ENCODE measurements at places on chromosomes 12 and 14. TPM values are rescaled to one million over a fixed set of nuclear protein-coding genes. Genes with fewer than 3 reads are reported as not detected.
A peak's percentile ranks its signal among the peaks of the same experiment; 100 is the strongest.

DLGAP5 gene
- 24.5 TPM for total RNA-seq

OR6C2 gene
- not detected for total RNA-seq

SLCO1B3 gene
- total RNA-seq = not detected

HAL gene
- total RNA-seq = 1.6 TPM

LRTM2 gene
- not detected for total RNA-seq

SERPINA12 gene
- not detected for total RNA-seq

ARHGEF40 gene
- 96.2 TPM for total RNA-seq

DNA sequence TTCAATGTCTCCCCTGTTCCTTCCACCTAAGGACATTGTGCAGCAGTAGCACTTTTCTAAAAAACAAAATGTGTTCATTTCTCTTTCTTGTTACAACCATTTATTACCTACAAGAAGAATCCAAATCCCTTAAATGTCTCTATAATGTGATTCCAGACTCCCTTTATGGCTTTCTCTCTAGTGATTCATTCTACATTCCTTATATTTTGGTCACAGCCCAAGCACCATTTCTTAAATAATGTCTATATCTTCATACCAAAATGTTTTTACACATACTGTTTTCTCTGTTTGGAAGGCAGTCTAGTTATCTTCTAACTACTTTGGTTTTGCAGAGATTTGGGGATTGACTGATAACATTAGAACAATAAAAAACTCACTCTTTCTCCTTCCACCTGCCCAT lies 1037.3 kb upstream of the FLRT2 start:
- no peak for DNase-seq
- H3K27me3 ChIP-seq = no peaks in the 10 kb centered on the region
- H3K36me3 ChIP-seq = no peaks in the 10 kb centered on the region
- no peak overlapping the region for H3K27ac ChIP-seq

DNA sequence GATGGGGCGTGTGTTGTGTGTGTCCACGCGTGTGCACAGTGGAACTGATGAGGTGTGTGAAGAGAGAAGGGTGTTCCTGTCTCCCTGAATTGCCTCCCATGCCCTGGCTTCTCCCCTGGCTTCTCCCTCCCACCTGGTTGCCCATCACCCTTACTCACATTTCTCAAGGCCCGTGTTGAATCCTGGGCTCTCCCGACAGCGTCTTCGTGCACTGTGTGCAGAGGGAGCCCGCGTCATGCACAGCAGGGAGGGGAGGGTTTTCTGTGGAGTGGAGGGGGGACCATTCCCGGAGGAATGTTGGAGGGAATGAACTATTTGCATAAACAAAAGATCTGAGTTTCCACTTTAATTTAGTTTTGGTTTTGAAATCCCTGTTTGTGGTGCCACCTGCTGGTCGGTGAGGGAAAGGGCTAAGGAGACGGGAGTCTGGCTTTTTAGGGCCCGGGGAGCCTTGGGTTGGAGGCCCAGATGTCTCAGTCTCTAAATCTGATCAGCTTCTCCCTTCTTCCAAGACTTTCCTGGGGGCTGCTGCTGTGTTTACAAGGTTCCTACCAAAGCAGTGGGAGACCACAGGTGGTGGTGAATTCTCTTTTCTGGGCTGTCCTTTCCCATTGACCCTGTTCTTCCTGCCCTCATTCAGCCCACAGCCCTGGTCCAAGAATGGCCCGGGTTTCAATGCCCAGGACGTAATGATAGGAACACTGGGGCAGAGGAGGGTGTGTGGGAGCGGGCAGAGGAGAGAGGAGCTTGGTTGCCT lies at the start of gene C1R:
C1R (minus strand) TSS at position 217 of the 757 bp plus-strand sequence; CDS start at position 160, 57 bp downstream.
- H3K4me1 ChIP-seq = peaks cover 13% of the 10 kb centered on the region
- H3K36me3 ChIP-seq = peaks cover 6% of the 10 kb centered on the region
- H3K27ac ChIP-seq = peak within 1 kb of the TSS; percentile 68
- peak within 1 kb of the TSS; percentile 80 for H3K4me3 ChIP-seq

DNA sequence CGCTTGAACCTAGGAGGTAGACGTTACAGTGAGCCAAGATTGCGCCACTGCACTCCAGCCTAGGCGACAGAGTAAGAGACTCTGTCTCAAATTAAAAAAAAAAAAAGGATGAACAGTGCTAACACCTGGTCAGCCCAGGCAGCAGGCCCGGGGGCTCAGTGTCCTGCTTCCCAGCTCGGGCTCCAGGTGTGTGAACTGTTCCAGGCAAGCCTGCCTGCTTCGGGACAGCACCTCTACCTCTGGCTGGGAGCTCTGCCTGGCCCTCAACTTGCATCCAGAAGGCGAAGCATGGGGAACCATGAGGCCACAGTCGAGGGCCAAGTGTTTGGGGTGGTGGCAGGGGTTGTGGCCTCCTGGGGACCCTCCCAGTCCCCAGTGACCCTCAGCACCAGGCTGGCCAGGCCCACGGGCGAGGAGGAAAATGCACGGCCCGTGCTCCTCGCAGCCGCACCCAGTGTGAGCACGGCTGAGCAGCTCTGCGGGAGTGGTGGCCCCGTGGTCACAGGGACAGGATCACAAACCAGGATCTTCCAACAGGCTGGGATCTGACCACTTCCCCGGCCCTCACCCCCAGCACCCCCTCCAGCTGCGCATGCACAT lies 15.5 kb downstream of the CDCA4 start:
- no peak overlapping the region for H3K4me3 ChIP-seq
- no peaks in the 10 kb centered on the region for H3K27me3 ChIP-seq
- peaks cover 3% of the 10 kb centered on the region for H3K36me3 ChIP-seq
- H3K4me1 ChIP-seq = no peaks in the 10 kb centered on the region
- H3K27ac ChIP-seq = no peak overlapping the region

DNA sequence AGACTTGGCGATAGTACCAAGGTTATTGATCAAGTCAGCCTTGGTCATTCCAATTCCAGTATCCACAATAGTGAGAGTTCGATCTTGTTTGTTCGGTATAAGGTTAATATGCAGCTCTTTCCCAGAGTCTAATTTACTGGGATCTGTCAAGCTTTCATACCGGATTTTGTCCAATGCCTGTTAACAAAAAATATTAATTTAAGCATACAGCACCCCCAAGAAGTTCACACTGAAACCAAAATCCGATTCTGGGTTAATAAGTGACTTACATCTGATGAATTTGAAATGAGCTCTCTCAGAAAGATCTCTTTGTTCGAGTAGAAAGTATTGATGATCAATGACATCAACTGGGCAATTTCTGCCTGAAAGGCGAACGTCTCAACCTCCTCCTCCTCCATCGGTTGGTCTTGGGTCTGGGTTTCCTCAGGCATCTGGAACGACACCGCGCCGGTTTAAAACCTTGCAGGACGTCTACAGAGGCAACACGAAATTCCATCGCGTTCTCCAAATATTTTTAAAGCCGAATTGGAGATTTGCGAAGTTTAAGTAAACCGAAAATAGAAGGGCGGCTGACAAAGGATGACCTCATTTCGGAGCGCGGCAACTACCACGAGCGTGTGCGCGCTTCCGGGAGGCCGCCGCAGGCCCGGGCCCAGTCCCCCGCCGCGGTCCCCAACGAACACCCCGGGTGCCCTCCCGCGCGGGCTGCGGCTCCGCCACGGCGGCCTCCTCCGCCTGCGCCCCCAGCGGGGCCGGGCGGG lies 716 bp downstream of the HSP90AA1 start:
- H3K27me3 ChIP-seq = no peaks in the 10 kb centered on the region
- H3K4me1 ChIP-seq = peaks cover 56% of the 10 kb centered on the region
- no peak for DNase-seq
- H3K4me3 ChIP-seq = peak overlapping the region; percentile 94

DNA sequence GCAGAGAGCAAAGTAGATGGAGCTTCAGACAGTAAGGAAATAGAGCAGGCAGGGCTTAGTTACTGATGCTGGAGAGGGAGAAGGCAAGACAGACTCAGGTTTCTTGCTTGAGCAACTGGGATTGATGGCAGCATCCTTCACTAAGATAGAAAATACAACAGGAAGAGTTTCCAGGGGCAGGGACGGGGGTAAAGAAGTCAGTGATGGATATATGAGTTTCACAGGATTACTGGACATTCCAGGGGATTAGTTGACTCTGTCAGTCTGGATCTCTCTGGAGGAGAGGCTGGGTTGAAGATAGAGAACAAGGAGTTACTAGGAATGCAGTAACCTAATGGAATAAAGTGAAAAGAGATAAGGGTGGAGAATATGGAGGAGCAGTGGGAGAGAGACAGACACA lies 74.5 kb upstream of the ATF1 start:
- H3K4me3 ChIP-seq = no peak overlapping the region
- no peaks in the 10 kb centered on the region for H3K27me3 ChIP-seq
- peaks cover 13% of the 10 kb centered on the region for H3K4me1 ChIP-seq
- no peak for DNase-seq
- H3K36me3 ChIP-seq = peaks cover 23% of the 10 kb centered on the region

DNA sequence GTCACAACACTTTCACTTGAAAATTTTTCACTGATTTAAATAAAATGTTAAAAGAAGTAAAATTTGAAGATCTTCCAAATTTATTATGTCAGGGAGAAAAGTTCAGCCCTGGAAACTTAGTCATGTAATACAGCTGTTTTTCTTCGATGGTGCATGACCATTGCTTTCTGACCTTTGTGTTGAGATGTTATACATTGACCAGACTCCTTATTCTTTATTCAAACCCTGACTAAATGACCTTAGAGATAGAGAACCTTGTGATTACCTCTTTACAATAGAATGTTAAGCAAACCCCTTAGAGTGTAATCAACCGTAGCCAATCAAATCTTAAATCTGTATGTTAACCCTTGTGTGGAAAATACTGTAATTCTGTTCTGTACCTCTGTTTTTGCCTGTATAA lies 34.5 kb downstream of the PLCZ1 start:
- no peaks in the 10 kb centered on the region for H3K27me3 ChIP-seq
- no peaks in the 10 kb centered on the region for H3K4me1 ChIP-seq
- no peak for DNase-seq
- H3K36me3 ChIP-seq = no peaks in the 10 kb centered on the region
- H3K4me3 ChIP-seq = no peak overlapping the region

- H3K4me1 ChIP-seq = peaks cover 77% of the 10 kb centered on the region
- DNase-seq = peak; percentile 24
- no peaks in the 10 kb centered on the region for H3K27me3 ChIP-seq
- H3K27ac ChIP-seq = peak overlapping the region; percentile 87
Observed at GRCh38 chr14:68652433-68652690, 140.5 kb downstream of the ZFP36L1 start.

DNA sequence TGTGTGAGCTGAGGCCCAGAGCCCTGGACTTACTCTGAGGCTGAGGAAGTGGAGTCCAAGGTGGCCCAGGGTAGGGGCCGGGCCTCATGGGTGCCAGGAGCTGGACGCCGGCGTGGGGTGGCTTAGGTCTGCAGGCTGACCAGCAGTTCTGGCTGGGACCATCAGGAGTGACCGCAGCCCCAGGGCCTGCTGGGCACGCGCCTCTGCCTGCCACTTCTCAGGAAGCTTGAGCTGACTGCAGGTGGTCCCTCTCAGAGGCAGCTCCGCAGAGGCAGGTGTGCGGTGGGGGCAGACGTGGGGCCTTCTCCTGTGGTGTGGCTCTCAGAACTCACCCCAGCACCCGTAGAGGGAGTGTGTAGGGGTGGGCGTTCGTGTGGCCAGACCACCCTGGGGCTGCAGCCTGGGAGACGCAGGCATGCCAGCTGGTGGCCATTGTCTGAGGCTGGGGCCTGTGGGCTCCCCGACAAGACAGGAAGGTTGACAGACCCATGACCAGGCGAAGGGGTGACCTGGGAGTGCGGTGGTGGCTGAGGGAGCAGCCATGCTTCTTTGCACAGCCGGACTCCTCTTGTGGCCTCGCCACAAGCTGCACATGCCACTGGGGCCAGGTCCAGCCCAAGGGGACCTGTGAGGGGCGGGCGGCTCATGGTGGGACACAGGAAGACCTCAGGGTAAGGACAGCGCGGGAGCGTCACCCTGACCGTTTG lies 40.0 kb upstream of the TEX22 start:
- DNase-seq = no peak
- no peaks in the 10 kb centered on the region for H3K27me3 ChIP-seq
- H3K4me3 ChIP-seq = no peak overlapping the region
- peaks cover 17% of the 10 kb centered on the region for H3K36me3 ChIP-seq
- no peaks in the 10 kb centered on the region for H3K4me1 ChIP-seq

DNA sequence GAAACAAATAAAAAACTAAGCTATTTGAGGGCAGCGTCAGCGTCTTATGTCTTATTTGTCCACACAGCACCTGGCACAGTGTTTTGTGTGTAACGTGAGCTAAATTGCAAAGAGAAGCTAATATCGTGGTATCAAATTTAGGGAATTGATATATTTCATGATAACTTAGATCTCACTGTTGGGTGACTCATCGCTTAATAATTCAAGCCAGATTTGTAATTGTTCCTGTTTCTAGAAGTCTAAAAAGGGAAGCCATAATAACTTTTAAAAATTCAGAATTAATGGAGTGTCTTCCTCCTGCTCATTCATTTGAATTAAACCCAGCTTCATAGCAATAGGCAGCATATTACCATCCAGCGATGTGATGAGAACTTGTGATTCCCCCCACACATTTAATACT lies 214.7 kb downstream of the PDZRN4 start:
- H3K27me3 ChIP-seq = no peaks in the 10 kb centered on the region
- peaks cover 7% of the 10 kb centered on the region for H3K36me3 ChIP-seq
- peaks cover 5% of the 10 kb centered on the region for H3K4me1 ChIP-seq
- DNase-seq = no peak
- H3K27ac ChIP-seq = no peak overlapping the region
- H3K4me3 ChIP-seq = no peak overlapping the region

DNA sequence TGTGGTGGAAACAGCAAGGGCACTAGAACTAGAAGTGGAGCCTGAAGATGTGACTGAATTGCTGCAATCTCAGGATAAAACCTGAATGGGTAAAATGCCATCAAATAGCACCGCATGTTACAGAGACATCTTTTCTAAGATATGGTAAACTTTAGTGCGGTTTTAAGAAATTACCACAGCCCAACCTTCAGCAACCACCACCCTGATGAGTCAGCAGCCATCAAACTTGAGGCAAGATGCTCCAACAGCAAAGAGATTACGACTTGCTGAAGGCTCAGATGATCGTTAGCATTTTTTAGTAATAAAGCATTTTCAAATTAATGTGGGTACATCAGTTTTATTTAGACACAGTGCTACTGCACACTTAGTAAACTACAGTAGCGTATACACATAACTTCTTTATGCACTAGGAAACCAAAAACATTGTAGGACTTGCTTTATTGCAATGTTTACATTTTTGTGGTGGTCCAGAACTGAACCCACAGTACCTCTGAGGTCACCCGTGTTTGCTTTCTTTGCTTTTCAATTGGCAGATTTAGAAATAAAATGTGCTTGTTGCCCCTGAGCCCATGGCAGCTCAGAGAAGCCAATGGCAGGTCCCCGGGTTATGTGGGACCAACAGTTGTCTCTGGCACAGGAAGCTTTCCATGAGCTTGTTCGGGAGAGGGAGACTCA lies 15.9 kb downstream of the GOLGA3 start:
- H3K27me3 ChIP-seq = no peaks in the 10 kb centered on the region
- no peak for DNase-seq
- H3K36me3 ChIP-seq = peaks cover 43% of the 10 kb centered on the region

DNA sequence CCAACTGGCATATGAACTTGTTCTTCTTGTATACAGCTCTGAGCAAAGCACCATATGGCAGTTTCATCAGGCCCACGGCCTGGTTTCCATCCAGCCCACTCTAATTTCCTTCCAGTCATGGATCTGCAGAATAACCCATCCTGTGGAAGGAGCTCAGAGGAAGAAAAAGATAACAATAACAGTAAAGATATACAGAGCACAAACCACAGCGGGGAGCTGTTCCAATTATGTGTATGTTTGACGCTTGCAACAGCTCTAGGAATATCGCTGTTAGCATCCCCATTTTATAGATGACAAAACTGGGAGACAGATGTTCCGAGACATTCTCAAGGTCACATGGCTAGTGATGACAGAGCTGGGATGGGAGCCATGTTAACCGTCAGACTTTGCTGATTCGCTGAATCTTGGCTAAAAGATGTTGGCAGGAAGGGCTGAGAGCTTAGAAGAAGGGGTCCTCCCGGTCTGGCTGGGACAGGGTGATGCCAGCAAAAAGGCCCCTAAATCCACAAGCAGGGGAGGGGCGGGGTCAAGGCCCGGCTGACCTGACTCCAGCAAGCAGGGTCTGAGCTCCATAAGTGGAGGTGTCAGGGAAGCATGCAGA lies 34.4 kb upstream of the CIPC start:
- H3K36me3 ChIP-seq = no peaks in the 10 kb centered on the region
- H3K27ac ChIP-seq = no peak overlapping the region
- H3K4me1 ChIP-seq = peaks cover 40% of the 10 kb centered on the region
